ENCODE measurements at places on chromosomes 2 and 18.
A peak's percentile ranks its signal among the peaks of the same experiment; 100 is the strongest.

DNA sequence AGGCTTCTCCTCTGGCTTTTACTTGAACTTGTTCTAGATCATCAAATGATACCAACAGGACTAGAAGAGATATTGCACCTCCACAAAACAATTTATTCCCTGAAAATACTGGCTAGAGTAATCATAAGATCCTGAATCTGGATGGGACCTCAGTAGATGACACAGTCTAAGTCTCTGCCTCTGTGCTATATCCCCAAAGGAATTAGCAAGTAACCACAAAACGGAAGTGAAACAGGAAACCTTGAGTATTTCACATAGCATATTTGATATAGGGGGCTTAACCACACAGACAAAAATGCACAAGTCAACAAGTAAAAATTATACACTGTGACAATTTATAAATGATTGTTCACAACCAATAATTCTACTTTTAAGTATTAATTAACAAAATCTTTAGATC, 456.9 kb upstream of the TNP1 start:
- DNase-seq, result no peak

DNA sequence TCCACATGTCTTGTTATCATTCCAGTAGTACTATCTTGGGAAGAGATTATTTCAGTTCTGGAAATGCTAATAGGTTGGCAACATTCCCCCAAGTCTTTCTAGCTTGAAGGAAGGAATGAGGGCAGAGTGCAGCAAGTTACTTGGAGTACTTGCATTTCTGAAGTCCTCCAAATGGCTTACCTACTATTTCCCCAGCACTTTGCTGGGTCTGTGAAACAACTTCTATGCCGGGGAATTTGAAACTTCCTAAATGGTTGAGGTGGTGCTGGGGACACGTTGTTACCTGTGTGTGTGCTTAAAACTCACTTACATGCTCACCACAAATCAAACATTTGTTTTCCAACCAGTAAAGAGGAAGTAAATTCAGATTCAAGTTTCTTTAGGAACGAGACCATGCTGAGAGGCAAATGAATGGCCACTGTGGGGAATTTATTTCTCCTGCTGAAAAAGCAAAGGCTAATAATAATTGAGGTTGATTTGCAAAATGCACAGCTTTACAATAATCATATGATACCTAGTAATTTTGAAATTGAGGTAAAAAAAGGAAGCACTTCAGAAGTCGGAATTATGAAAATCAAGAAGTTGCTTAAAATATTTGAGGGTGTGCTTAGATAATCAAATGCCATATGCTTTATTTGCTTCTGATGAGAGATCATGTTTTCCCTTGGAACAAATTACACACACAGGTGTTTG, 1167.7 kb upstream of the ZEB2 start:
- DNase-seq, result no peak

DNA sequence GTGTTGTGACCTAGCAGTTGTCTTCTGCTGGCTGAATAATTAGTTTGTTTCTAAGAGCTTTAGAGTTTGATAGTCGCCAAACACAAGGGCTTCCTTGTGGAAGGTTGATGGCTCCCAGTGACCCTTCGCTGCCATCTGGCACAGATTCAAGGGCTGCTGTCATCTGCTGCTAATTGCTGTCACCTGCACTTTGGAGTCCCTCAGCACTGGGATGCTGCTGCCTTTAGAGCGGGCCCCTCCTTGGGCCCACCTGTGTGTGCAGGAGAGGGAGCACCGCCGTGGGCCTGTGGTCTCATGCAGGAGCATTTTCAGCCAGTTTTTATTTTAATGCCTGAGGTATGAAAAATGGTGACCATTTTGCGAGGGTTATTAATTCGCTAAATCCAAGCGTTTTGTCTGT, 154.0 kb upstream of the NFATC1 start:
- DNase-seq, result no peak

DNA sequence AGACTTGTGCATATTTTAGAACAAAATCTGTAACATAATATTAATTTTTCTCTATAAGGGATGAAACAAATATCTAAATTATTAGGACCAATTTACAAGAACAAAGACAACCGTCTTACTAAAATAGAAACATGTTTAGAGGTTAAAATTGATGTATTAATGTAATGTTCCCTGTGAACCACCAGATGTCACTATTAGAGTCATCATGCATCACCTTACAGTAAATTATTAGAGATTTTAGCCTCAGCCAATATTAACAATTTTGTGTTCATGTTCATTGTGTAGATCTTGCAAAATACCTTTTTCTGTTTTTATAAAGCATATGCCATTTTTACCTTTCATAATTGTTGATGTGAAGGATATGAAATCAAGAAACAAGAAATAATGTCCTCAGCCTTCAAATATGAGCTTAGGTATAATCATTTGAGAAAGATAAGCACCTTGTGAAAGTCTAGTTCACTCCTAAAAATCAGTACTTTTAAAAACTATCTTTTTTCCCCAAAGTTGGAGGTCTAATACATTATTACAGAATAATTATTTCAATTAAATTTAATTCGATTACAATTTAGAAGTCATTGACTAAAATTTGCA, 344.3 kb upstream of the KCNH7 start:
- no peak for DNase-seq

DNA sequence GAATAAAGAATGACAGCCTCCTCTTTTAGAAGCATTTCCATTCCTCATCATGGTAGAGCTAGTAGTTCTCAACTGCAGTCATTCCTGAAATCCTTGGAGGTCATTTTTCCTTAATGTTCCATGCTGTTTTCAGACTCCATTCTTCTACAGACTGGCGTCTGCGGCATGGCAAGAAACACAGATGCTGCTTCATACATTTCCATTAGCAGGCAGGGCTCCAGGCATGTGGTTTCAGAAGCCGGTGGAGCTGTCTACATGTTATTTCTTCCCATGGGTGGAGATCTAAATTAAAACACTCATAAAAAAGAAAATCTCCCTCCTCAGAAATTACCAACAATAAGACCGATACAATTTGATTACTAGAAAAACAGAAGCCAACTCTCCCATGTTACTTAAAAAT, 6.0 kb upstream of the DSG3 start:
- DNase-seq, result no peak

- no peak for DNase-seq
Observed at GRCh38 chr2:1681323-1682180, 62.8 kb downstream of the PXDN start.

DNA sequence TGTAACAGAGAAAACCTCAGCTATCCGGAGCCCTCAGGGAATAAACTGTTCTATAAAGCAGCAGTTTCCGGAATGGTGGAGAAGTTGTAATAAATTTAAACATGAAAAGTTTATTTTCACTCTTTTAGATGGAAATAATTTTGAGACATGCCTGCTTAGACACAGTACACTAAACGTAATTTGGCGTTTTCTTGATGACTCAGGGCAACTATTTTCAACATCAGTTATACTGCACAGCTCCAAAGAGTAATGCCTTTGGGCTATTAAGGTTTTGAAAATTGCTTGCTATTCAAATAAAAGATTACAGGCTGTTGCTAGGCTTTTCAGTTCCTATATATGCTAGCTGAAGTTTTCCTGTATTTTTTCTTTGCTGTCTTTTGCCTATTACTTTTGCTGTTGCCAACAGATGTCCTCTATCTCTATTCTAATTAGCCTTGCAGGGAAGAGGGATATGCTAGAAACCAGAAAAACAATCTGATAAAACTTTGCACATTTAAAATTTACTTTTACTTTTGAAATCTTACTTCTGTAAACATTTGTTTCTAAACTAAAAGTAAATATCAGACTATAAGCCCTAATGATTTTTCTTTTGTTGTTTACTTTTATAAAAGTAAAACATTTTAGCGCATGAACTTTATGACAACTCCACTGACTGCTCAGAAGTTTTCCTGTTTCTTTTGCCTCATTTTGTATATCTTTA, 113.4 kb upstream of the WDSUB1 start:
- DNase-seq, result no peak

GRCh38 chr2:96679848-96680247, 37.3 kb downstream of the FER1L5 start:
- no peak for DNase-seq

DNA sequence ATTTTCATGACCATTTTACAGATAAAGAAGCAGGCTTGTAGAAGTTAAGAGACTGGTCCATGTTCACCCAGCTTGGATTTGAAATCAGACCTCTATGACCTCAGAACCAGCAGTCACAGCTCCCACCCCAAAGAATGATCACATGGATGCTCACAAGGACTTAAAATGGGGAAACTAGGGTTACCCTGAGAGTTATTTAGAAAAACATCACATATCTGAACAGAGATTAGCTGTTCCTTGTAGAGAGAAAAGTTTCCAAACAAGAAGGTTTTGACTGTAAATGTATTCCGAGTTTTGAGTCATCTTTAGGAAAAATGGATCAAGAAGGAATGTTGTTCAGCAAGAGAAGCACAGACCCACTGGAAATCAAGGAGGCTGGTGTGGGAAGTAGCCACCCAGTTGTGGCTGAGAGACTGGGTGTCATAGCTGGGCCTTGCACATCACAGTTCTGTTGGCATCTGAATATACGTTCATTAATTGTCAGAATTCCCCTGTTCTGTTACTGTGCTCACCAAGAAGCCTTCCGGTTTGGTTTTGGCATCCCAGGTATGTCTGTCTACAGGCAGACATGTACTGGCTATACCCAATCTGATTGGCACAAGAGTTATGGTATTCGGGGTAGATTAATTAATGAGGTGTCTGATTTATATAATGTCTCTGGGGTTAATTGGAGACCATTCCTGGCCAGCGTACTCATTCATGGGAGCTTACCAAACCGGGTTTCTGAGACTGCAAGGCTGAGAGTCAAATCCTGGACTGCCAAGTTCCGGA, 371.8 kb upstream of the SLC14A2 start:
- DNase-seq, result no peak

- DNase-seq, result no peak
Observed at GRCh38 chr2:215579809-215580208, 143.9 kb upstream of the FN1 start.

- DNase-seq, result no peak
Observed at GRCh38 chr2:56981554-56981953, 797.8 kb downstream of the CCDC85A start.

DNA sequence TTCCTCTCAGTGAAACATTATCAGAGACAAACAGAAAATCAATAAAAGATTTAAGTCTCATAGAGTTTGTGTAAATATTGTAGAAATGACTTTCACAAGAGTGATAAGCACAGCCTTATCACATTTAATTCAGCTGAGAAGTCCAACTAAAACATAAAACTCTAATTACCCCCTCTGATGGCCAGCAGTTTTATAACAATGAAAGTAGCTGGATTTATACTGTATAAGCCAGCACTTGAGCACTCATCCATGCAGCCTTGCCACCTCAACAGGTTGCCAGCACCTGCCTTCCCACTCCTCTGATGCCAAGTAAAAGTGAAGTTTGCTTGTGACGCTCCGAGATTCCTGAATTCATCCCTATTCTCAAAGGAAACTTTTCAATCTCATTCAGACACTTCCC, 103.0 kb upstream of the STK39 start:
- DNase-seq, result no peak

DNA sequence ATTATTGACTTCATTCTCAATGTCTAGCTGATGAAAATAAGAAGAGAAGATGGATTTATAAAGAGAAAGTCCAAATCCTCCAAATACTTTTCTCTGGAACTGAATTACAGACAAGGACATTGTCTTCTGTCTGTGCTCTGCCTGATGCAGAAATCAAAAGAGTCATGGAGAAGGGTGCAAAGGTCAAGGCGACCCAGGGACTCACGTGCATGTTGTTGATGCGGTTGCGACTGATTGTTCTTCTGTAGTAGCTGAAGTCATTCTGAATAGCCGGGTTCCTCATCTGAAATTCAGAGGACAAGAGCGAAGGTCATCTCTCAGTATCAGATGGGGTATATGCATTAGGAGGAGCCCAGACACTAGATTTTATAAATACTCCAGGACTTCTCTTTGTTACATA, 104.4 kb downstream of the CYRIA start:
- DNase-seq, result no peak

DNA sequence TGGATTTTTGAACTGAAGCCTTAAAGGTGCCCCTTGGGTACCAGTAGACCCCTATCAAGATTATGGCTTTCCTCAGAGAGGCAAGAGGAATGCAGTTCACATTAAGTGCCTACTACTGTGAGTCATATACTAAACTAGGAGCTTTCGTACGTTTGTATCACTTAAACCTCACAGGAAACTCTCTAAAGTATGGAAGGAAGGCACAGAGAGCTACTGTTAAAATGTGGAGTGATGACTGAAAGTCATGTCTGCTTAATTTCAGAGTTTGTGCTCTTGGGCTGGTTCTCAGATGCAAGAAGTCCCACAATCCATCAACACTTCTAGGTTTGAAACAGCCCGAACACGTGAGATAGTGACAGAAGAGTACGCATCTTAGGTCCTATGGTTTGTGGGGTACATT, 4.7 kb downstream of the PLCL1 start:
- DNase-seq, result no peak

DNA sequence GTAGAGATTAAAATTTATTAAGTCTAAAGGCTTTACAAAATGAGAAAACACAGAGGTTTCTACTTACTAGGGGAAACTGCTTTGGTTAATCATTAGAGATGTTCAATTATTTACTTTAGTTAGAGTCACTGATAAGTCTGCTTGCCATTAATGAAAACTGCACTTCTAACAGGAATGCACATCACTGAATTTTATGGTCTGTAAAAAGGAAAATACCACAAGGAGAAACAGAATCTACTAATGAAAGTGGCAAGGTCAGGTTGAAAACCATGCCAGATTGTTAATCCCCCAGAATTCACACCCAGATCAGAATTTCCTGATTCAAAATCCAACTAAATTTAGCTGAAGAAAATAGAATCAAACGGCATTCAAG, 90.5 kb upstream of the GRB14 start:
- no peak for DNase-seq

- no peak for DNase-seq
Observed at GRCh38 chr2:229370509-229370908, 99.4 kb upstream of the PID1 start.

- no peak for DNase-seq
Observed at GRCh38 chr2:181471226-181471625, 14.0 kb downstream of the ITGA4 start.

- no peak for DNase-seq
Observed at GRCh38 chr2:182228073-182228473, 198.8 kb downstream of the PDE1A start.

- no peak for DNase-seq
Observed at GRCh38 chr18:23737578-23737977, 48.3 kb downstream of the LAMA3 start.

DNA sequence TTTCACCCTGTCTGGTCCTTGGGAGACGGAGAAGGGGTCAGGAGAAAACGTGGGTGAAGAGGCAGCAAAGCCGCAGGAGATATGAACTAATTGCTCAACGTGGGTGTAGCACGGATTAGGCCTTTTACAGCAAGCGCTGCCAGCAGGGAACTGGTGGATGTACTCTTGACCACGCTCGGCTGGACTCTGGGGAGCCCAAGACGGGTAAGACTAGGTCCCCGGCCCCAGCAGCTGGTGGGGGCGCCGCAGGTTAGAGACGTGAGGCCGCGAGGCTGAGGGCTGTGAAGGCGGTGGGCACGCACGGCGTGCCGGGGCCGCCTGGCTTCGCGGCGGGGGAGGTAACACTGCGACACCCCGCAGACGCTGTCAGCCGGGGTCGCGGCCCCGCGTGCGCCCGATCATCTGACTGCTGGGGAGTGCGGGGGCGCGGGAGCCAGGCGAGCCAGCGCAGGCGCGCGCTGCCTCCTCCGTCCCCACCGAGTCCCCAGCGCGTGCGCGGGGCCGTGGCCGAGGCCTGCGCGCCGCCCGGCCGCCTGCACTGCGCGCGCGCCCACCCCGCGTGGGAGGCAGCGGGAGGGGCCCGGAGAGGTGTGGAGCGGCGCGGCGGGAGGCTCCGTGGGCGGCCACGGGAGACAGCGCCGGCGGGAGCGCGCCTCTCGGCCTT, at the start of gene CLIP4:
TSS of gene CLIP4 (plus strand) at position 470 of the 664 bp plus-strand sequence. CDS start 5,974 bp downstream, outside the sequence.
- peak; percentile 46 for DNase-seq

Measured in stimulated activated CD8-positive, alpha-beta memory T cell treated with anti-CD3 and anti-CD28 coated beads, Interleukin-2, amount 100 ng/mL, for 1 hour (primary cell).